ENCODE measurements at places on chromosomes 1 and 21. TPM values are rescaled to one million over a fixed set of nuclear protein-coding genes. Genes with fewer than 3 reads are reported as not detected.

Gene SPRR2E
- total RNA-seq = not detected

Gene PTAFR
- total RNA-seq = 0.03 TPM

Gene PTGS2
- 59.8 TPM for total RNA-seq

Gene UMODL1
- 0.03 TPM for total RNA-seq

Gene CFHR2
- not detected for total RNA-seq

Gene GPA33
- not detected for total RNA-seq
